ENCODE measurements at places on chromosomes 1 and 21.

DNA sequence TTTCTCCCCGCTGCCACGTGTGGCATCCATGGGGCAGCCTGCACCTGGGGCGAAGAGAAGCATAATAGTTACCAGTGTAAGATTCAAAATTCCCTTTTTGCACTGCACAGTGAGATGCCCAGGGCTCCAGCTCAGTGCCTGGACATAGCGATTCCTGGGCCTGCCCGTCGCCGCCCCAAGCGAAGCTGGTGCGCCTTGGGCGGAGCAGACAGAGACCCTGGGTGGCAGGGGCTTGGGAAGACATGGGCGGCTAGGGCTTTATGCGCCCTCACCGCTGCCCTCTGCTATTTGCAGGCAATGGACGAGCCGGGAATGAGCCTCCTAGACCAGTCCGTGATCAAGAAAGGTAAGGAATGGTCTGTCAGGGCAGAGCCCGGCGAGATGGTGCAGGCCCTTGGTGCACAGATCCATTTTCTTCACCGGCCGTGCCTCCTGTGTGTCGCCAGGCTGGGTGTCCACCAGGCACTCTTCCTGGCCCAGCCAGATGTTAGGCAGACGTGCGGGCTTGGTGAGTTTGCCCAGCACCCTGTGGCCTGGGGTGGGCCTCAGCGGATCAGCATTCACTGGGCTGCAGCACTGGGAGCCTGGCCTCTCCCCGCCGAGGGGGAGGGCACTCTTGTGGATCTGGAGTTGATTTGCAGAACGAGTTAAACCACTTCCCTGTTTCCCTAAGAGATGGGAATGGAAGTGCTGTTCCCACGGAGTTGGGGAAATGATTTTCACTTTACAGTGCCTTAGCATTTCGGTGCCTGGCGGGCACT, 1.7 kb downstream of the TFAP2E start:
- no peak for DNase-seq

- no peak for DNase-seq
These were observed 24.9 kb downstream of the OLFML2B start for GRCh38 chr1:161998811-161999210.

- DNase-seq: no peak
These were observed 714 bp upstream of the ST6GALNAC5 start for GRCh38 chr1:76866566-76866965.

DNA sequence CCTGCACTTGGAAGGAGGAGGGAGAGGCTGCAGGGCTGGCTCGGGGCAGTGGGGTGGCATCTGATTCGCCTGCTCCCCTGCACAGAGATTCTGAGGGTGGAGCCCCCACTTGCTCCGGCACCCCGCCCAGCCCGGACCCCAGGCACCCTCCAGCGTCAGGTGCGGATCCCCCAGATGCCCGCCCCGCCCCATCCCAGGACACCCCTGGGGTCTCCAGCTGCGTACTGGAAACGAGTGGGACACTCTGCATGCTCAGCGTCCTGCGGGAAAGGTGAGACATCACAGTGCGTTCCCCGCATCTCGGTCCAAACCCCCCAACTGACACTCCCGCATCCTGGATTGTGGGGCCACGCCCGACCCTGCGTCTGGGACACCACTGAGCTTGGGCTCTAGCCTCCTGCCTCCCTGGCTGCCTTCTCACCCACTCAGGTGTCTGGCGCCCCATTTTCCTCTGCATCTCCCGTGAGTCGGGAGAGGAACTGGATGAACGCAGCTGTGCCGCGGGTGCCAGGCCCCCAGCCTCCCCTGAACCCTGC, 7.9 kb downstream of the ADAMTSL4 start:
- DNase-seq: no peak

DNA sequence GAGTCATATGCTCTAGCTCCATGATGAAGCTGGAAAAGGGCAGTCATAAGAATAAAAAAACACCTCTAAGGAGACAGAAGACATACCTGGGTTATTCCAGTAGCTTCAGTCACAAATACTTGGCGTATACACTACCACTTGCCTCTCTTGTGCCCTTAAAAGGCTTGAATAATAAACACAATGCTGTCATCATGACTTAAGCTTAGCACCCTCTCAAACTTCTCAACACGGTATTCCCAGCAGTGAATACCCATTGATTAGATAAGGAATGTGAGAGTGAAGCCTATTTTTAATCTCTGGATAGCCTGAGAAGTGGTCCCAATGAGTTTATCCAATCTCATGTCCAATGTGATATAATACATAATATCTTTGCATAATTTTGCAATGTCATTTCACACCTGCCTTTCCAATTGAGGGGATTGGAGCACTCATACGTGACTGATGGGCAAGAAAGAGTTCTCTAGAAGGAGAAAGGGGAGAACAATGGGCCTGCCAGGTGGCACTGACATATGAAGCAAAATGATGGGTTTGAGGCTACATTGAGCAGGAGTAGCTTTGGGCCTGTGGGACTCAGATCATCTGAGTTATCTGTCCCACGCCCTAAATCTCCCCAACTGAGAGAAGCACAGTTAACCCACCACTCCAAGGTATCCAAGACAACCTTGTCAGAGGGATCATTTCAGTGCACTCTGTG, 298.6 kb upstream of the DAB1 start:
- no peak for DNase-seq

- no peak for DNase-seq
These were observed 43.2 kb downstream of the MRPS6 start for GRCh38 chr21:34116569-34116968.

DNA sequence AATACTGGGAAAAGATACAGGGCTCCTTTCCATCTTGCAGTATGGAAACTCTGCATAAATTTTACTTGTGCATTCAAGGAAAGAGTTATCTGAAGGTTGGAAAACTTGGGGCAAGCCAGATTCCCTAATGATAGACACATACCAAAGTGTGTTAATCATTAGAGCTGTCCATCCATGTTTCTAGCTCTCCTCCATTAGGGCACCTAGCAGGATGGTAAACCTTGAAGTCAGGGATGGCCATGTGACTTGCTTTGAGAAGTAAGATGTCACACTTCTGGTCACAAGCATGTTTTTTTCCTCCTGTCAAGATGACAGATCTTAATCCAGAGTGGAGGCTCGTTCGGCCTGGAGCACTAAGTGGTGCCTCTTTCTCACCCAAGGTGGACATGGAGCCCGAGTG, 241.9 kb upstream of the RUNX1 start:
- DNase-seq: no peak
